ENCODE measurements at places on chromosomes 4 and X.

GRCh38 chrX:48591255-48591791 is 6.0 kb upstream of the WDR13 start:
- no peak for DNase-seq

- DNase-seq: peak; percentile 59
Measured at GRCh38 chrX:23902419-23902818, 5.3 kb downstream of the APOO start.

- no peak for DNase-seq
Measured at GRCh38 chrX:112630187-112630586, 49.6 kb downstream of the LHFPL1 start.

GRCh38 chrX:40016749-40017148 is 81.0 kb downstream of the BCOR start:
- DNase-seq: no peak

DNA sequence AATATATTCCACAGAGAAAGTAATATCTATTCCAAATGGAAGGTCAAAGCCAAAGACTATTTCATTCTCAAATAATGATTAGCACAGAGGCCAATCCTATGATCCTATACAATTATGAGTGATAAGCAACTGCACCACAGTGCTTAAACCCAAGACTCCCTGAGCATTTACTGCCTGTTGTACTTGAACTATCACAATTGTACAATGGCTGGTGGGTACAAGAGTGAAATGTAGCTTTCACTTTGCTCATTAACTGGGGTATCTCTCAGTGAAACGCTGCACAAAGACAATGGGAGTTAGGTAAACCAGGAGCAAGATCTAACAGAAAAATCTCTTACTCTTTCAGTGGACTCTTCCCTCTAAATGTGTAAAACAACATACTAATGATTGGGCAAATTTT is 24.3 kb downstream of the ABCG2 start:
- DNase-seq: no peak

DNA sequence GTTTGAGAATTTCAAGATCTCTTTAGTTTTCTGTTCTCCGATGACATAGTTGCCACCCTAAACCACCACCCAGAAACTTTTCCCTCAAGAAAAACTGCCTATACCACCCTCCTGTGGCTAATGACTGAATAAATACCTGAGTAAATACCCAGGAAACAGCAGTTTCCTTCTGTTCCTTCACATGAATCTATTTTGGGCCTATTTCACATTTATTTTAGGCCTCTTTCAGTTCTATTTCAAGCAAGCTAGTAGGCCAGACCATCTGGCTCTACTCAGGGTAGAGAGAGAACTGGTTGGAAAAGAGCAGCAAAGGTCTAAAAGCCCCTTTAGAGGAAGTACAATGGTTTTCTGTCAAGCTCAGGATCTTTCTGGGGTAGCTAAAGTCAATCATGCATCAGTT is 23.4 kb downstream of the ARHGEF9 start:
- no peak for DNase-seq

GRCh38 chrX:70117738-70118137 is 15.5 kb upstream of the IGBP1 start:
- no peak for DNase-seq

DNA sequence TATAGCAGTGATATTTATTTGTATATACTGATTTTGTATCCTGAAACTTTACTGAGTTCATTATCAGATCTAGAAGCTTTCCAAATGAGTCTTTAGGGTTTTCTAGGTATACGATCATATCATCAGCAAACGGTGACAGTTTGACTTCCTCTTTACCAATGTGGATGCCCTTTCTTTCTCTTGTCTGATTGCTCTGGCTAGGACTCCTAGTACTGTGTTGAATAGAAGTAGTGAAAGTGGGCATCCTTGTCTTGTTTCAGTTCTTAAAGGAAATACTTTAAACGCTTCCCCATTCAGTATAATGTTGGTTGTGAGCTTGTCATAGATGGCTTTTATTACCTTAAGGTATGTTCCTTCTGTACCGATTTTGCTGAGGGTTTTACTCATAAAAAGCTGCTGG is 37.5 kb downstream of the CBR4 start:
- DNase-seq: no peak

DNA sequence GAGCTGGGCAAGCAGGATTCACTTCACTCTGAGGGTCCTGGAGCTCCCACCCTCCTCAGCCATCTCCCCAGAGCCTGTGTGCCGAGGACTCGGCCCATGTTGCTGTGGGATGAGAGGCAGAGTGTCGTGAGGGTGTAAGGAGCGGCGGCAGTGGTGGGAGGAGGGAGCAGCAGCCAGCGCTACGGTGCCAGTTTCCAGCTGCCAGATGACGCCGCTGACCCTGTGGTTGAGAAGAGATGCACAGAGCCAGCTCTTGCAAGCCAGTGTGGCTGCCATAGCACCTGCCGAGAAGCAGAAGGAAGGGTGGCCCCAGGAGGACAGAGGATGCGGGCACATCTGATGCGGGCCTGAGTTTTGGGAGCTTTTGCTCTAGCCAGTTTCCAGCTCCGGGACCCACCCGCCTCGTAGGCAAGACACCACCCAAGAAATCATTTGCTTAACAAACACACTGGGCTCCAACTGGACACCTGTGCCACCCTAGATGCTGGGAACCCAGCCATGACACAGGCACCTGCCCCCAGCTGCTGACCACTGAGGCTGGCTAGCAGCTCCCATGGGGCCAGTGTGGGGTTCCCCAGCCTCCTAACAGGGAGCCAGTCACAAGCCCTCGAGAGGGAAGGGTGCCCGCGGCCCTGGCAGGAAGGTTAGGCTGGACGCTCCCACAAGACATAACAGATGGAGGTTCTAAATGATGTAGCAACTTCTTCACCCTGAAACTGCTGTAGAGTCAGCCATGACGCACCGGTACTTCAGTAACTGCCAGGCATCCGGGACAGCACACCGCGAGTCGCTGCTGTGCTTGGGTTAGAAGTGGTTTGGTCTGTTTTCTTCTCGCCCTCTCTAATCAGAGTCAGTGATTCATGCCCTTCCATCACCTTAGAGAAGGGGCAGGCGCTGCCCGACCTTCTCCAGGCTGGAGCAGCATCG is 8.9 kb downstream of the MSANTD1 start:
- no peak for DNase-seq

DNA sequence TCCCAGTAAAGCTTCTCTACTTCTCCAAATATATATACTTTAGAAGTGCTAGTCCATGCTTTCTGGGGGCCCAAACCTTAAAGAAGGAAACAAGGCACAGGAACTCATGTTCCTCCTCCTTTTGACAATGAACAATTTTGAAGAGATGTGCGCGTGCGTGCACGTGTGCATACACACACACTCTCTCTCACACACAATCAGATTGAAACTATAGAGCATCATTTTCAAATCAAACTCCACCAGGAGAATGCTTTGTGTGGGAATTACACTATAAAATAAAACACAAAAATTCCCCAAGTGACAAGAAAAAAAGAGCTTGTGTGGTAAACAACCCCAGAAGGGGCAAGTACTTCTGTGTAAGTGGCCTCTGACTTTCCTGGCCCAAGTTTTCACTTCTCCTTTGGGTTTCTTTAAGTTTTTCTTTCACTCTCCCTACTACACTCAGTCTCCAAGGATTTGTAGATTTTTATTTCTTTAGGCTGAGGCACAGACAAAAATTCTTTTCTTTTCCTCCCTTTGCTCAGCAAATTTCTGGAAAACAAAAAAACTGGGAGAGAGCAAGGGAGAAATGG is 46.6 kb upstream of the SHISA3 start:
- no peak for DNase-seq
